ENCODE measurements at places on chromosomes 4 and X.

DNA sequence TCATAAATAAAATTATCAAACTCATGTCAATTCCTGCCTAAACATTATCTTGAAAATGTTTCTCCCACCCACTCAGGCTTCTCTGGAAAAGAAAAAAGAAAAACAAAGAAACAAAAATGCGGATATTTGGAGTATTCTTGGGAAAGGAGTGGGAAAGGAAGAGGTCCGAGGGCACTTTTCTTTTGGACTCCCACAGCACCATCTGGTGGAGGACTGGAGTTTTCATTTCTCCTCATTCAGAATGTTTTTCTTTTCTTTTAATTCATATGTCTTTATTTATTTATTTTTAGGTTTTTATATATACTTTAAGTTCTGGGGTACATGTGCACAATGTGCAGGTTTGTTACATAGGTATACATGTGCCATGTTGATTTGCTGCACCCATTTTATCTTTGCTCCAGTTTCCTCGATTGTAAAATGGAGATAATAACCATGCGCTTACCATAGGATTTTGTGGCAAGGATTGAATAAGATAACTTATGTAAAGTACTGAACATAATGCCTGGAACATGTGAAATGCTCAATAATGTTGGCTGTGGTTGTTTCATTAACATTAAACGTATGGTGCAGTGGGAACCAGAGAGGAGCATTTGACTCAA is 8.0 kb upstream of the KCNE5 start:
- no peak for DNase-seq

DNA sequence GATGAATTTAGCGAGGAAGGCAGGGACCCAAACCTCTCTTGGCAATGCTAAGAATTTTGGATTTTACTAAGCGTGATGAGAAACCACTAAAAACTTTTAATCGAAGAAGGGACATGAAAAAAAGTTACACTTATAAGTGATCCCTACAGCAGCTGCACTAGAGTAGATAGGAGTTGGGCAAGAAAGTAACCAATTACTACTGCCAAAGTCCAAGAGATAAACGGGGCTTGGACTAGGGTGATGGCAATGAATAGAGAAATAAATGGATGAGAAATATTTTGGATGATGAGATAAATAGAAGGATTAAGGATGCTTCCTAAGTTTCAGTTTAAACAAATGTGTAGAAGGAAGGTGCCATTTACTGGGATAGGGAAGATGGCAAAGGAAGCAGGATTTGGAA is 6.3 kb upstream of the FNIP2 start:
- no peak for DNase-seq

- DNase-seq: no peak
These were observed 466.8 kb upstream of the FAM241A start for GRCh38 chr4:111678479-111678878.

DNA sequence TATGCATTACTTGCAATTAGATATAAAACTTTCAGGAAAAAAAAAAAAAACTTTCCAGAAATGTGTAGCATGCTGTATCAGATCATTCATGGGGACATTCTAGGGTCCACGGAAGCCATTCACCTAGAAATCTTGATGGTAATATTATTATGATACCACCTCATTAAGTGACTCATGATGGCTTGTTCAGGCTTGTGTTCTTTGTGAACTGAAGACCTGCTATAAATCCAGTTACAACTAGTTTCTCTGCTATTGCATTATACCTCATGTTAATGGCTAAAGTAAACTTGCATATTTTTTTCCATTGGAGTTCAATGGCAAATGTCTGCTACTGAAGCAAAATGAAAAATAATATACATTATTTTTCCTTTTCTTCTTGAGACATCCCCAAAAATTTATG is 35.3 kb upstream of the PTPN13 start:
- DNase-seq: no peak

- no peak for DNase-seq
These were observed 72.2 kb downstream of the RASGEF1B start for GRCh38 chr4:81399306-81400086.

DNA sequence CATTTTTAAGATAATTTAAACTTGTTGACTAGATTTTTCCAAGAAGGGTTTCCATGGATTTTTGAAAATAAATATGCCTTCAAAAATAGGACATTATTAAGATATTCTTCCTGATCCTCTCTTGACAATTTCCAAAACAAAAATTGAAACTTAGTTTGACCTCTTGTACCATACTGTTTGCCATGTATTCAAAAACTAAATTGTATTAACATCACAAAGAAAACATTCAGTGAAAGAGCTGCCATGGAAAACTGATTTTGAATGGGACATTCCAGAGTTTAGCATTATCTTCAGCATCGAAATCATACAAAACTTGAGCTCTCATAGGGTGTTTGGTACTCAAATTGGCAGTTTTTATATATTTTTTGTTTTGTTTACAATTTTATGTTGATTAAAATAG is 68.0 kb upstream of the HPGD start:
- DNase-seq: no peak

DNA sequence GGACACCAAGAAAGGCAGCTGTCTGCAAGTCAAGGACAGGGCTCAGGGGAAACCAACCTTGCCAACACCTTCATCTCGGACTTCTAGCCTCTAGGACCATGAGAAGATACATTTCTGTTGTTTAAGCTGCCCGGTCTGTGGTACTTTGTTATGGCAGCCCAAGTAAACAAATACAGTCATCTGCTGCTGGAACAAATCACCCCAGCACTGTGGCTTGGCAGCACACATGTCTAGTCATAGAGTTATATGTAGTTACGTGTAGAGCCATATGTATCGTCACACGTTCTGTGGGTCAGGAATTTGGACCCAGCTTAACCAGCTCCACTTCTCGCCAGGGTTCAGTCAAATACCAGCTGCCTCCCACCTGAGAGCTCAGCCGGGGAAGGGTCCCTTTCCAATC is 2.5 kb downstream of the HTT-AS start:
- DNase-seq: no peak

- DNase-seq: no peak
These were observed 8.3 kb upstream of the RAP2C start for GRCh38 chrX:132227383-132228112.

DNA sequence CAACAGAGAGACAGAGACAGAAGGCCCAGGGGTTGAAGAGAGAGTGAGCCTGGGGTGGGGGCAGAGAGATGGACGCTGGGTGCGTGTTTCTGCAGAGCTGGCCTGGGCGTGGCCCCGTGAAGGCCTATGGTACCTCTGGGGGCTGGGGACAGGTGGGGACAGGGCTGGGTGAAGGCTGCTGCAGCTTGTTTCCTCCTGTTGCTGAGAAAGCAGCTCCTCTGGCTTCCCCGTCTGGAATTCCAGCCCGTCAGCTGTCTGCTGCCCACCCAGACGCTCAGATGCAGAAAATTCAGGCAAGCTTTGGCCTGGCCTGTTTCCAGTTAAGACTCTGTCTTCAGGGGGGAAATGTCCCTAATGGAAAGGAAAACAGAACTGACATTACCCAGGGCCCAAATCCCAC is 76.8 kb upstream of the PSAPL1 start:
- no peak for DNase-seq

GRCh38 chr4:68366600-68366999 is 16.7 kb upstream of the YTHDC1 start:
- DNase-seq: no peak

- no peak for DNase-seq
These were observed 501.9 kb downstream of the GABRG1 start for GRCh38 chr4:45621971-45622370.

- DNase-seq: no peak
These were observed 430.5 kb upstream of the POU3F4 start for GRCh38 chrX:83077606-83078005.

DNA sequence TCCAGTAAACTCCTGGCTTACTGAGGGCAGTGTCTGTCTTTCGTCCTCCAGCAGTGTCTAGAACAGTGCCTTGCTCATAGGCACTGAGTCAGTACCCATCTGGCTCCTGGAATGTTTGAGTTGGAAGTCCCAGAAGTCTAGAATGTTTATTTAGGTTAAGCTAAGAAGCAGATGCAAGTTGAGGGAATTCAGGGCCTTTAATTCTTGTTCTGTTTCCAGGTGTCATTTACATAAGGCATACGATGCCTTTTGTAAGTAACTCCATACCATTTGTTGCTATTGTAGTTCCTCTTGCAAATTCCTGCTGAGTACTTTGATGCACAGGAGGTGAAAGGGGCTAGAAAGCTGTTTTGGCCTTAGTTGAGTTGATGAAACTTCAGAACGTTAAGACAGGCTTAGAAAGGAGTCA is 22.2 kb downstream of the ARHGAP10 start:
- no peak for DNase-seq
